ENCODE measurements at places on chromosomes 11 and 22. TPM values are rescaled to one million over a fixed set of nuclear protein-coding genes. Genes with fewer than 3 reads are reported as not detected.
A peak's percentile ranks its signal among the peaks of the same experiment; 100 is the strongest.

DNA sequence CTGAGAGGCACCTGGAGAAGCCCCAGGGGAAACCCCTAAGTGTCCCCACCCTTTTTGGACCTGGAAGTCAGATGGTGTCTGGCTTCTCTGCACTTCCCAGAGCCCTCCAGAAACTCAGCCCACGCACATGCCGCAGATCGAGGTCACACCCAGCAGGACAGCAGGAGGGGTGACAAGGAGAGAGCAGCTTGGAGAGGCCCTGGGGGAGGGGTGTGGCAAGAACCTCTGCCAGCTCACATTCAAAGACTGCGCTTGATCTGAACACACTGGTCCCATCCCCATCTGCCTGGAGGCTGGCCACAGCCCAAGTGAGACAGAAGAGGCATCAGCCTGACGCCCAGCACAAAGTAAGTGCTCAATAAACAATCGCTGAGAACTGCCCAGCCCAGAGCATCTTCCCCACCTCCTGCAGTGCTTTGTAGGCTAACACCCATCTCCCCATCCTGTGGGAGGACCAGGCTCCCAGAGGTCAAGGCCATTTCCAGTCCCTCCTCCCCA is 21.4 kb downstream of the TMPRSS6 start:
- no peak overlapping the region for H3K4me3 ChIP-seq
- DNase-seq: no peak
- H3K36me3 ChIP-seq: no peaks in the 10 kb centered on the region
- H3K27me3 ChIP-seq: no peaks in the 10 kb centered on the region
- H3K4me1 ChIP-seq: no peaks in the 10 kb centered on the region
- H3K27ac ChIP-seq: no peak overlapping the region

DNA sequence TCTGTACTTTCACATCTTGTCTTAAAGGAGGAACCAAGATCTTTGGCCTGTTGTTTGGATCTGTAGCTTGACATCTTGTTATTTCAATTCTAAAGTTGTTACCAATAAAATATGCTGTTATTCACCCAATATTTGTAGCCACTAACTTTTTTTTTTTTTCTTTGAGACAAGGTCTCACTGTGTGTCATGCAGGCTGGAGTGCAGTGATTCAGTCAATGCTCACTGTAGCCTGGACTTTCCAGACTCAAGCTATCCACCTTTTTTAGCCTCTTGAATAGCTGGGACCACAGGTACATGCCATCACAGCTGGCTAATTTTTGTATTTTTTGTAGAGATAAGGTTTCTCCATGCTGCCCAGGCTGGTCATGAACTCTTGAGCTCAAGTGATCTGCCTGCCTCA is 769.4 kb downstream of the DLG2 start:
- no peaks in the 10 kb centered on the region for H3K4me1 ChIP-seq
- no peaks in the 10 kb centered on the region for H3K36me3 ChIP-seq
- DNase-seq: no peak
- H3K27me3 ChIP-seq: no peaks in the 10 kb centered on the region

DNA sequence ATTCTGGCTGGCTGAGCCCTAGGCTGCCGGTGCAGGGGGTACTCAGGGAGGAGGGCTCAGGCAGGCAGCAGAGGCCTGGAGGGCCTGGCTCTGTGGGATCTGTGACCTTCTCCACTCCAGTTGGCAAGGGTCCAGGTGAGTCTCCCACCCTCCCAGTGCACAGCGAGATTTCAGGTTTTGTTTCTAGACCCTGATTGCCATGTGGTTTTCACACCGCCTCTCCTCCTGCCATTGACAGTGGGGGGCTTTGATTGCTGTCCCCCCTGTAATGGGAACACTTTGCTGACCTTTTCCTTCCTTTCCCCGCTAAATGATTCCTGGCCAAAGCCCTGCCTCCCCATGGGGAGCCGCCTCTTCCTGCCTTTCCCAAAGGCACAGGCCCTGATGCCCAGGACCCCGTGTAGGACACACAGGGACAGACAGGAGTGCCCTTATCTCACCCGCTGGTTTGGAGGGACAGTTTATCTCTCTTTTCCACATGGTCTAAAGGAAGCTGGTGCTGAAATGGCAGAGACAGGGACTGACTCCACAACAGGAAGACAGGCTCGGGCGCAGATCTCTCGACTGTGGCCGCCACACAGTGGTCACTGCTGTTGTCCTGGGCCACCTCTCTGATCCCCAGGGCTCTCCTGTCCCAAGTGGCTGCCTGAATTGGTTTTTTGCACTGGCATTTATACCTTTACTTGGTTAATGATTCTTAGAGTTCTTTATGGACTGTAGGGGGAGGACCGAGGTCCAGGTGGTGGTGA is 43.4 kb downstream of the BCR start:
- no peak overlapping the region for H3K4me3 ChIP-seq
- H3K36me3 ChIP-seq: peaks cover 10% of the 10 kb centered on the region
- 0 out of 2 replicates have a peak overlapping the region, but pooled peaks have one; percentile 55 for H3K27ac ChIP-seq
- no peaks in the 10 kb centered on the region for H3K27me3 ChIP-seq
- no peak for DNase-seq

- peaks cover 15% of the 10 kb centered on the region for H3K36me3 ChIP-seq
- H3K4me1 ChIP-seq: no peaks in the 10 kb centered on the region
- H3K4me3 ChIP-seq: no peak overlapping the region
- H3K27me3 ChIP-seq: no peaks in the 10 kb centered on the region
- no peak overlapping the region for H3K27ac ChIP-seq
These were observed 15.1 kb downstream of the CWC15 start for GRCh38 chr11:94958121-94958696.

DNA sequence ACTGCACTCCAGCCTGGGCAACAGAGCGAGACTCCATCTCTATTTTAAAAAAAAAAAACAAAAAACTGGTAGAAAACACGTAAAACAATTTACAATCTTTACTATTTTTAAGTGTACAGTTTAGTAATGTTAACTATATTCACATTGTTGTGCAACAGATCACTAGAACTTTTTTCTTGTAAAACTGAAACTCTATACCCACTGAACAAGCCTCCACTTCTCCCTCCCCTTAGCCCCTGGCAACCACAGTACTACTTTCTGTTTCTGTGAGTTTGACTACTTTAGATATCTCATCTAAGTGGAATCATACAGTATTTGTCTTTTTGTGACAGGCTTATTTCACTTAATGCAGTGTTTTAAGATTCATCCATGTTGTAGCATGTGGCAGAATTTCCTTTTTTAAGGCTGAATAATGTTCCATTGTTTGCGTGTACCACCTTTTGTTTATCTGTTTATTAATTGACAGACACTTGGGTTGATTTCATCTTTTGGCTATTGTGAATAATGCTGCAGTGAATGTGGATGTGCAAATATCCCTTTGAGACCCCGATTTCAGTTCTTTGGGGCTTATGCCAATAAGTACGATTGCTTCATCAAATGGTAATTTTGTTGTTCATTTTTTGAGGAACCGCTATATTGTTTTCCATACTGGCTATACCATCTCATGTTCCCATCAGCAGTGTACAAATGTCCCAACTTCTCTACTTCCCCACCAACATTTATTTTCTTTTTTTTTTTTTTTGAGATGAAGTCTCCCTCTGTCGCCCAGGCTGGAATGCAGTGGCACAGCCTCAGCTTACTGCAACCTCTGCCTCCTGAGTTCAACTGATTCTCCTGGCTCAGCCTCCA is 11.0 kb downstream of the DDB2 start:
- H3K36me3 ChIP-seq: peaks cover 28% of the 10 kb centered on the region
- no peaks in the 10 kb centered on the region for H3K27me3 ChIP-seq
- no peak for DNase-seq

Gene TRIM29
- not detected for polyA plus RNA-seq

Gene MUC2
- not detected for polyA plus RNA-seq

- H3K27me3 ChIP-seq: no peaks in the 10 kb centered on the region
- H3K36me3 ChIP-seq: no peaks in the 10 kb centered on the region
- no peak for DNase-seq
- H3K4me1 ChIP-seq: no peaks in the 10 kb centered on the region
These were observed 128.7 kb downstream of the MPPED1 start for GRCh38 chr22:43540529-43540923.

GRCh38 chr11:12581923-12582322 is 92.3 kb upstream of the TEAD1 start:
- no peak overlapping the region for H3K4me3 ChIP-seq
- DNase-seq: no peak
- H3K4me1 ChIP-seq: peaks cover 13% of the 10 kb centered on the region
- H3K27me3 ChIP-seq: no peaks in the 10 kb centered on the region
- no peak overlapping the region for H3K27ac ChIP-seq

DNA sequence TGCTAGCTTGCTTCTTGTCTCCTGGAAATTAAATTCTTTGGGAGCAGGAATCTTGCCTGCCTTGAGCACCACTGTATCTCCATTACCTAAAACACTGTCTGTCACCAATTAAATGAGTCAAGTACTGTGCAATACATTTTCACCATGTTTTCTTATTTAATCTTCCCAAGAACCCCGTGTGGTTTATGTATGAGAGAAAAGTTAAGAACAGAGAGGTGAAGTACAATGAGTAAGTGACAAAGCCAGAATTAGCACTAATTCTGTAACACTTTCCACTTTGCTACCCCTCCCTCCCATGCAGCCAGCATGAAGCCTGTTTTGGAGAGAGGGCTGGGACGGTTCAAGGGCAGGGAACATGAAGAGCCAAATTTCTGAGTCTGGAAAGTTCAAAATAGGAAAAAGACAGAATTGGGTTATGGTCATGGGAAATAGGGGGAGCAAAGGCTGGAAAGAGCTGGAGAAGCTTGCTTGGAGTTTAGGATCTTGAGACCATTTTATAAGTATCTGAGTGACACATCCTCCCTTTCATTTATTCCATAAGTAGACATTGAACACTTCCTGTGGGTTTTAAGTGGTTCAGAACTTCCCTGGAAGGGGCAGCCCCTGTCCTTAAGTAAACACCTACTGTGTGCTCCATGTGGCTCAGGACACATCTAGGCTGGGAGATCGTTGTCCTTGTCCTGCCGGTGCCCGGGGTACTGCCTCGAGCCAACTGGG is 60.5 kb upstream of the CHST1 start:
- H3K4me3 ChIP-seq: no peak overlapping the region
- no peaks in the 10 kb centered on the region for H3K36me3 ChIP-seq
- H3K27ac ChIP-seq: no peak overlapping the region
- no peak for DNase-seq

GRCh38 chr22:33440756-33441155 is 382.6 kb upstream of the SYN3 start:
- H3K36me3 ChIP-seq: no peaks in the 10 kb centered on the region
- H3K4me3 ChIP-seq: no peak overlapping the region
- DNase-seq: no peak
- no peak overlapping the region for H3K27ac ChIP-seq
- peaks cover 21% of the 10 kb centered on the region for H3K4me1 ChIP-seq
- H3K27me3 ChIP-seq: no peaks in the 10 kb centered on the region

- peak; percentile 82 for DNase-seq
- H3K4me1 ChIP-seq: peaks cover 38% of the 10 kb centered on the region
- no peaks in the 10 kb centered on the region for H3K27me3 ChIP-seq
- no peaks in the 10 kb centered on the region for H3K36me3 ChIP-seq
These were observed 72.1 kb downstream of the PTPRJ start for GRCh38 chr11:48052183-48053044.

Gene OR8D1
- polyA plus RNA-seq: not detected

DNA sequence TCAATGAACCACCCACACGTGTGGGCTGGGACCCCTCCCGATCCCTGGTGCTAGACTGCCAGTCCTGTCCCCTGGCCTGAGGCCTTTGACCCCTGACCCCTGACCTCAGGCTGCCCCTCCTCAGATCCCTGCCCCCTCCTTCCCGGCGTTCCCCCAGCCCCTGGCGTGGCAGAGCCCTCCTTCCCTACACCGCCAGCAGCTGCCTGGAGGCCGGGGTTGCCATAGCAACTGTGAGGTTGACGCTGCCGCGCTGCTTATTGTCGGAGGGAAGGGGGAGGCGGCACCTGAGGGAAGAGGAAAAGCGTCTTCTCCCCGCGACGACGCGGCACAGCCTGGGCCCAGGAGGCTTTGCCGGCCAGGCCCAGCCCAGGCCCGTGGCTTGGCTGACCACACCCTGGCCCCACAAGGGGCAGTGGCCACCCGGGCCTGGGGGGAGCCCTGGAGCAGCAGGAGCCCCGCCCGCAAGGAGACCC is 32.6 kb downstream of the SHANK3 start:
- H3K4me1 ChIP-seq: no peaks in the 10 kb centered on the region
- H3K27ac ChIP-seq: no peak overlapping the region
- peak overlapping the region; percentile 41 for H3K4me3 ChIP-seq
- H3K36me3 ChIP-seq: no peaks in the 10 kb centered on the region
- peak; percentile 97 for DNase-seq

- H3K4me3 ChIP-seq: no peak overlapping the region
- no peaks in the 10 kb centered on the region for H3K27me3 ChIP-seq
- no peak for DNase-seq
- H3K36me3 ChIP-seq: no peaks in the 10 kb centered on the region
- no peaks in the 10 kb centered on the region for H3K4me1 ChIP-seq
These were observed 14.7 kb downstream of the GLYATL2 start for GRCh38 chr11:58829786-58830185.

GRCh38 chr11:32918427-32918826 is 25.8 kb downstream of the QSER1 start:
- H3K27me3 ChIP-seq: no peaks in the 10 kb centered on the region
- peaks cover 9% of the 10 kb centered on the region for H3K4me1 ChIP-seq
- peak overlapping the region; percentile 42 for H3K27ac ChIP-seq
- DNase-seq: no peak

DNA sequence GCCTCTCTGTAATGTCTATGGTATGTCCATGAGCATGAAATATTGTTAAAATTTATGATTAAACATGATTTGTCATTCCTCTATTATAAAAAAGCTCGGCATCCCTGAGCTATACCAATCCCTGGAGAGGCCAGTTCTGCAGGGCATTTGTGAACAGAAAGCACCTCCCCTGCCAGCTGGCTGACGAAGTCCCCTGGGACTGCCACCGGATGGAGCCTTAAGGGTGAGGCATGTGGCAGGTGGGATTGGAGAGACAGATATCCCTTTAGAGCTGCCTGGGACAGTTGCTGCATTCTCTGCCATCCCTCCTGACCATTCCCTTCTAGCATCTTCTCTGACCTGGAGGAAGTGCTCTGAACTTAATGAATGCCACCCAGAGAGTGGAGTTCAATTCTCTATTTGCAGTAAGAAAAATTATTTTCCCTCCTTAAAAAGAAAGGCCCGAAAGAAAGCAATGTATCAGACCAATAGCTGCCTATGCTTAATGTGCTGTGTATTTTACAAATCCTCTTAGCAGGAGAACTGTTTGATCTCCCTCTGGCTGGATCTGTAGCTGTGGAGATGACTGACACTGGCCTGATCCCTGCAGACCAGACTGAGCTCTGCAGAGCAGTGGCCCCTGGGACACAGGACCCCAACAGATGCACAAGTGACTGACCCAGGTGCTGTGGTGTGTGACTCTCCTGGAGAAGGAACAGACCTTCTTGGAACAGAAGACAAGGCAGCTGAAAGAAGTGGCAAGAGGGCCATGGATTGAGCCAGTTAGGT is 219.0 kb upstream of the NAV2 start:
- no peaks in the 10 kb centered on the region for H3K36me3 ChIP-seq
- no peaks in the 10 kb centered on the region for H3K27me3 ChIP-seq
- no peaks in the 10 kb centered on the region for H3K4me1 ChIP-seq
